ENCODE measurements at places on chromosomes 12 and 14. TPM values are rescaled to one million over a fixed set of nuclear protein-coding genes. Genes with fewer than 3 reads are reported as not detected.

Gene SLC6A15
- total RNA-seq, result 71.4 TPM

Gene PGF
- 11.8 TPM for total RNA-seq

Gene CD163
- 7.3 TPM for total RNA-seq

Gene AMN
- 0.33 TPM for total RNA-seq

Gene TAS2R7
- total RNA-seq, result not detected

Gene OR11H12
- not detected for total RNA-seq

Gene RTN1
- 88.2 TPM for total RNA-seq

Gene KIF26A
- 31.3 TPM for total RNA-seq

Gene PTPRQ
- total RNA-seq, result 21.9 TPM

Gene KSR2
- total RNA-seq, result 2.0 TPM

Gene PIANP
- total RNA-seq, result 2.2 TPM

Gene SARNP
- total RNA-seq, result 65.7 TPM

Gene SSTR1
- 3.2 TPM for total RNA-seq

Gene KCNK13
- total RNA-seq, result 1.4 TPM

Gene REM2
- total RNA-seq, result 2.0 TPM

Gene CELA1
- not detected for total RNA-seq

Gene RERGL
- 0.99 TPM for total RNA-seq

Gene TBK1
- 37.0 TPM for total RNA-seq

Gene NRIP2
- 3.7 TPM for total RNA-seq

Gene CMKLR1
- 4.0 TPM for total RNA-seq

Gene CCDC77
- total RNA-seq, result 16.7 TPM

Gene AGAP2
- 7.3 TPM for total RNA-seq

Gene SELPLG
- 2.9 TPM for total RNA-seq

Gene FAM186B
- 0.44 TPM for total RNA-seq

Gene INHBE
- not detected for total RNA-seq

Gene CBX5
- total RNA-seq, result 128 TPM

Gene AQP6
- 1.9 TPM for total RNA-seq

Gene GDF3
- not detected for total RNA-seq

Gene NDUFB1
- total RNA-seq, result 128 TPM

Gene GARIN6
- not detected for total RNA-seq

Gene C3AR1
- 2.0 TPM for total RNA-seq

Gene KCNC2
- 7.5 TPM for total RNA-seq

Gene SLC17A8
- total RNA-seq, result 3.6 TPM

Gene PAX9
- total RNA-seq, result 0.38 TPM

Gene PTPN6
- total RNA-seq, result 5.1 TPM

Gene ANKS1B
- 83.8 TPM for total RNA-seq

Gene TBX5
- total RNA-seq, result 3.3 TPM

Gene SALL2
- 35.7 TPM for total RNA-seq

Gene SLC24A4
- total RNA-seq, result 8.5 TPM

Gene FAM181A
- total RNA-seq, result not detected

Gene CTSG
- total RNA-seq, result 3.1 TPM

Gene CFAP251
- 6.0 TPM for total RNA-seq

Gene AREL1
- total RNA-seq, result 30.2 TPM

Gene KRT78
- 2.6 TPM for total RNA-seq

Gene ASIC1
- 8.0 TPM for total RNA-seq

Gene ADAM21
- total RNA-seq, result not detected

Gene CISTR
- total RNA-seq, result not detected

Gene TAS2R8
- not detected for total RNA-seq

Gene HDAC7
- total RNA-seq, result 35.2 TPM

Gene CLEC4D
- 0.55 TPM for total RNA-seq

Gene APOF
- not detected for total RNA-seq

Gene CHST11
- 13.0 TPM for total RNA-seq

Gene RBP5
- 1.4 TPM for total RNA-seq

Gene CLEC1B
- 1.5 TPM for total RNA-seq

Gene OR6C2
- total RNA-seq, result not detected

Gene SLC7A8
- 36.9 TPM for total RNA-seq

All from camera-type eye (tissue), 1 donor.